NCI-H187 treated with DMSO at 0.1 percent for 48 hours (cell line): ENCODE measurements at places on chromosomes 6 and 20.
A peak's percentile ranks its signal among the peaks of the same experiment; 100 is the strongest.

GRCh38 chr20:5044075-5044620 is 42.8 kb upstream of the SLC23A2 start:
- no peak for DNase-seq

DNA sequence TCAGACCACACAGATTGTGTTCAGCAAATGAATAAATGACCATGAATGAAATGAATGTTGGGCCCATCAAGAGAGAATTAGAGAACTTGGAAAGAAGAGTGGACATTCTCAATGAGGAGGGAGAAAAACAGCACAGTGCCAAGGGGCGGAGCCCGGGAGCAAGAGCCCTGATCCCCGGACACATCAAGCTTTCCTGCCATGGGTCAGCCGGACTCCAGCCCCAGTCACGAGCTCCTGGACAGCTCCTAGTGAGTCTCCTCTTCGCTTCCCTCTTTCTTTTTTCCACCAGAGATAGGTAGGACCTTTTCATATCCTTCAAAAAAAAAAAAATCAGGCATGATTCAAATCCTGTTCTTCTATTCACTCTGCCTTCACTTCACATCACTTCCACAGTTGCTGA is 274.2 kb downstream of the NRN1 start:
- DNase-seq: no peak

DNA sequence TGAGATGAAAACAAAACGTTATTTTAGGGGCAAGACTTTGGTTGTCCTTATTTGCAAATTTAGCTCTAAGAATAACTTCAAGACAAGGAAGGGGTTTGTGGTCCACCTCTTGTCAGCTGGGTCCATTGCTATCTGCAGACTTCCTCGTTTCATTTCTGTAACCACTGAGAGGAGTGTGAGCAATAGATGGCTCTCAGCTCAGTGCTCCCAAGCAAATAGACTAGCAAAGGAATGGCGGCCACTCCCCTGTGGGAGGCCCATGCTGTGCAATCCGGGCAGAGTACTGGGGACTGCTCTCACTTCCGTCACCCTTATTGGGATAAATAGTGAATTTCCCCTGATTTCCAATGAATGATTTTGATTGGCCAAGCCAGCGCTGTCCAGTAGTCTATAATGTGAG is 176.6 kb downstream of the ZDHHC14 start:
- no peak for DNase-seq

- DNase-seq: no peak
Measured at GRCh38 chr20:50304923-50305635, 114.4 kb downstream of the CEBPB start.

DNA sequence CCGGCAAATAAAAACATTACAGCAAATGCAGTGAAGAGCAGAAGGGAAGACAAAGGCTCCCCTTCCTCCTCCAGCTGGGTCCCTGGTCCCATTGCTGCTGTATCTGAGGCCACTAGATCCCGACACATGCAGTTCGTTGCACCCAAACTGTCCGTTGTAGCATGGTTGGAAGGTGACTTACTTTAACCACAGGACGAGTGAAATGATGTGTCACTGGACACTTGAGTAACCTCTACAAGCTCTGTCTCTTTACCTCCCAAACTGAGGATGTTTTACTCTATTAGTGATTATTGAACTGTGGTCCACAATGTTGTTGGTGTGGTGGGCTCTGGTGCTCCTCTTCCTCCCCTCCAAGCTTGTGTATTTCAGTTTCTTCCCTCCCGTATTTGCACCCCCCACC is 46.2 kb upstream of the ARMH2 start:
- no peak for DNase-seq

- no peak for DNase-seq
Measured at GRCh38 chr6:78253618-78254017, 600.8 kb downstream of the MEI4 start.

DNA sequence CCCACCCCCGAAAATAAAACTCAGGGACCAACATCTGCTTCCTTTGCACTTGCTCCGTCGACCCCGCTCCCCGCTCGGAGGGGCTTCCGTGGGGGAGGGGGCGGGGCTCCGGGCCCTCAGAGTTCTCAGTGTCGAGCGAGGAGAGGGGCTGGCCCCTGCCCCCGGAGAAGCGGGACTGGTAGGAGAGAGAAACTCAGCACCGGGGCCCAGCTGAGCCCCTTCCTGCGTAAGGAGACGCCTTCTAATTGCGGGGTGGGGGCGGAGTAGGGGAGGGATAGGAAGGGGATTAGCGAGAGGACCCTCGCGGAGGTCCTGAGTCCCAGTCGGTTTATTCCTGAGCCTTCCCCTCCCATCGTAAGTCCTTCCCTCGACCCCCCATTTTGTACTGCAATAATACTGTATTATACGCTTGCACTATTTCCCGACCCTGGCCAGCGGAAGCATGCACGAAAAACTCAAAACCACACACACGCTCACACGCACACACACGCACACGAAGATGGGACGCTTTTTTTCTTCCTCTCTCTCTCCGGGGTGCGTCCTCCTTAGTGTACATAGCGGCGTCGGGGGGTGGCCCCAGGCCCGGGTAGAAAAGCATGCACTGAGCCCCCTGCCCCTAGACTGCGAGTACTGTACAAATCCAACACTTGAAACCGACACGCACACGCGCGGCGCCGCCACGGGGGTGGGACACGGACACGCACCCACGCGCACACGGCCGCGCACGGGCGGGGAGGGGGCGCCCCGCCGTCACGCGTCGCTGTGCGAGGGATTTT is 22.1 kb upstream of the SLC22A7 start:
- DNase-seq: no peak

GRCh38 chr6:26105842-26106241 is 18.6 kb downstream of the HFE start:
- no peak for DNase-seq

GRCh38 chr6:42268016-42268834 is 50.6 kb upstream of the MRPS10 start:
- DNase-seq: no peak

DNA sequence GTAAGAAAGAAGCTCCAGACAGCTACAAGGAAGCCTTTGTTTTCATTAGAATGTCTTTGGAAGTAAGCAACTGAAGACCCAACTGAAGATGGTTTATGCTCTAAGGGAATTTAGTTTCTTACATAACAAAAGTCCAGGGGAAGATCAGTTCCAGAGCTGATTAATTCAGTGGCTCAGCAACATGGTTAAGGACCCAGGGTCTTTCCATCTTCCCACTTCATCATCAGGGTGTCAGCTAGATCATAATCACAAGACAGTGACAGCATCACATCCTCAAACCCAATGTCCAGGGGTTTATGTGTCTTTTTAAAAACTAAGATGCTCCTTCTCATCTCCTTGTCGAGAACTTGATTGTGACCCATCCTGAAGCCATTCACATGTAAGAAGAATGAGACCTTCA is 119.7 kb upstream of the PRDM1 start:
- DNase-seq: no peak

DNA sequence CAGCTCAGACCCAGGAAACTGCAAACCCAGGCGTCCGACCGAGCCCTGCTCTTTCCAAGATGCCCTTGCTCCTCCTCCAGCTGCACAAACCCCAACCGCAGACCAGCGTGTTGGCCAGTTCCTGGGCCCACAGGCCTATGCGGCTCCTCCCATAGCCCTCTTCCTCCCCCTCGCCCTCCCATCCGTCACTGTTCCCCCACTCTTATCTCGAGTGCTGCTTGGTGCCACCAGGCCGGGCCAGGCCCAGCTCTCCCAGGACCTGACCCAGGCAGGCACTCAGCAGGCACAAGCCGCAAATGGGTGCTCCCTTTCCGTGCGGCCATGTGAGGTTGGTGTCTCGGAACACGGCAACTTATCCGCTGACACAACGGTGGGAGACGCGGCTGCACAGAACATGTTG is 28.6 kb downstream of the ADRM1 start:
- DNase-seq: no peak

GRCh38 chr6:148599967-148600426 is 146.8 kb upstream of the UST start:
- DNase-seq: no peak

- no peak for DNase-seq
Measured at GRCh38 chr6:3291987-3292386, 33.2 kb downstream of the PSMG4 start.

GRCh38 chr6:117264692-117265409 is 507 bp upstream of the VGLL2 start:
- DNase-seq: no peak

GRCh38 chr6:136604328-136604825 is 54.2 kb upstream of the MAP7 start:
- DNase-seq: no peak

DNA sequence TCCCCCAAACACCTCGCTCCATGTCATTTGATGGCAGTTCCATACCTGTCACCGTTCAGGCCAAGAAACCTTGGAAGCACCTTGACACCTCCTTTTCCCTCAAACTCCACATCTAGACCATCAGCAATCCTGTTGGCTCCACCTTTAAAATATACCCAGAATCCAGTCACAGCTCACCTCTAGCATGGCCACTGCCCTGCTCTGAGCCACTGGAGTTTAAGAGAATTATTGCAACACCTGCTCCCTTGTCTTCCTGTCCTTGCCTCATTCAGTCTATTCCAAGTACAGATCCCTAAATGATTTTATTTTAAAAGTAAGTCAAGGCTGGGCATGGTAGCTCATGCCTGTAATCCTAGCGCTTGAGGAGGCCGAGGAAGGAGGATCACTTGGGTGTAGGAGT is 11.6 kb upstream of the TRIB3 start:
- DNase-seq: no peak

- no peak for DNase-seq
Measured at GRCh38 chr6:169701311-169701953, 397 bp downstream of the WDR27 start.

DNA sequence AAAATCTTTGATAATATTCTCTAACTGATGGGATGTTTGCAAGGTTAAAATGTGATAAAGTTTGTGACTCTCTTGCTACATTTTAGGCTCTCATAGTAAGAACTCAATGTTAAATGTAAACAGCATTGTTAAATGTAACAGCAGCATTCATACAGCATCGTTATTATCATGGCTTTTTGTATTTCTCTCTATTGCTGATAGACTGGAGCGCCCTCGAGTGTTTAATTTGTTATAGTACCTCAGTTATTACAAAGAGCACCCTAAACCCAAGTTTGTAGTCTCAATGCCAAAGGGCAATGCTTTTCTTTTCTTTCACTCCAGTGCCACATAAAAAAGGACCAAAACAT is 14.9 kb upstream of the TTPAL start:
- DNase-seq: no peak

GRCh38 chr20:16926626-16927430 is 178.7 kb downstream of the OTOR start:
- no peak for DNase-seq

DNA sequence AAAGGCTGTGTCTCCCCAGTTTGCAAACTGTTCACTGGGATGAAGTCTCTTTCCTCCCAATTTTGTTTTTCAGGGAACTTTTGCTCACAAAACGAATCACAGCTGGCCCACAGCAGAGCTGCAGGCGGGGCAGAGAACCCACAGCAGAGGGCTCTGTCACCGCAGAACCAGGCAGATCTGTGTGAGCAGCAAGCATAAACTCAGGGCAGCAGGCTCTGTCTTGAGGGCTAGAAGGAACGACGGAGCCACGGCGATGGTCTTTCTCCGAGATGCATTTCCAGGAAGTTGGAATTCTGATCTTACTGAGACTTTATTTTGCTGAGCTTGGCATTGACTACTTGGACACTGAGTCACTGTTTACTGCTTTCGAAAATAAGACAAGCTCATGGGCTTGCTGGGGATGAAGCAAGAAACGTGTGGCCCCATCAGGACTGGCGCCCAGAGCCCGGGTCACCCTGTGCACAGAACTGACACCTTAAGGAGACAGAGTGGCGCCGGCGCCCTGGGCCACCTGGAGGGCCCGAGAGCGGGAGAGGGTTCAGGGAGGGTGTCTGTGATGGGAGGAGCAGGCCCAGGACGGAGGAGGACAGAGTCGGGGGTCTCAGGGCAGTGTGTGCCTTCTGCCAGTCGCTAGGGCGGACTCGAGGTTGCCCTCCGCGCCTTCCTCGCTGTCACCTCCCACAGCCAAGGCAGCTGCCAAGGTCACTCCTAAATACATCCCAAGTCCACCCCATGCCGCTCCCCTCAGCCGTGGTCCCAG is 106.3 kb upstream of the NXT1 start:
- DNase-seq: no peak

GRCh38 chr6:68633972-68634725 is 933 bp upstream of the ADGRB3 start:
- no peak for DNase-seq

- no peak for DNase-seq
Measured at GRCh38 chr20:25467441-25467840, 60.0 kb downstream of the GINS1 start.

GRCh38 chr6:83847179-83847578 is 6.0 kb upstream of the RIPPLY2 start:
- DNase-seq: no peak

GRCh38 chr6:45480752-45481415 is 103.2 kb upstream of the SUPT3H start:
- no peak for DNase-seq

- no peak for DNase-seq
Measured at GRCh38 chr20:38270869-38271605, 10.5 kb upstream of the KIAA1755 start.

DNA sequence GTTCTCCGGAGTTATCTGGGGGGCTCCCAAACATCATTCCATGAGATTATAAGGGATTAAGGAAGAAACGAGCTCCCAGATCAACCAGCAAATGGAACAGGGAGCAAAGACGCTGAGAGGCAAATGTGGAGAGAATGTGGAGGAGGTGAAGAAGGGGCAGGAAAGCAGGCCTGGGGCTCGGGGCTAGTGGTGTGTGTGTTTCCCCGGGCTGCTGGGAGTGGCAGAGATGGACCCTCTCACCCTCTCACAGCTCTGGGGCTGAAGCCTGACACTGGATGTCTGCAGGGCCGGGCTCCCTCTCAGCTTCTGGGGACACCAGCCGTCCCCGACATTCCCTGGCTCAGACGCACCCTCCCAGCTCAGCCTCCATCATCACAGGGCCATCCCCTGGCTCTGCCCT is 212.6 kb downstream of the THBS2 start:
- DNase-seq: no peak

DNA sequence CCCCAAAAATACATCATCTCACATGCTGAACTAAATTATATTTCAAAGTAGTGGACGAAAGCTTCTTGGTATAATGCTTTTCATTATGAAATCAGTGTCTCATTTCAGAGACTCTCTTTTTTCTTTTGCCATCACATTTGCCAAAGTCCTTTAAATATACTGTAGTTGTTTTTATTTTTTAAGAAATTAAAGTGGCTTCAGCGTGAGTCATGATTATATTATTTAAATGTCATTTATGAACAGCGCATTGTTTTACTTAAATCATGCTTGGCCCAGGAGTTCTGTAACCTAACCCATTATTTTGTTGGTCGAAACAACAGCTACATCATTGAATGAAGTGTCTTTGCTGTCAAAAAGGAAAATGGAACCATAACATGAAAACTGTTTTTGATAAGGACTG is 100.9 kb downstream of the CD109 start:
- no peak for DNase-seq

GRCh38 chr20:53707371-53708055 is 113.9 kb upstream of the ZNF217 start:
- DNase-seq: no peak

DNA sequence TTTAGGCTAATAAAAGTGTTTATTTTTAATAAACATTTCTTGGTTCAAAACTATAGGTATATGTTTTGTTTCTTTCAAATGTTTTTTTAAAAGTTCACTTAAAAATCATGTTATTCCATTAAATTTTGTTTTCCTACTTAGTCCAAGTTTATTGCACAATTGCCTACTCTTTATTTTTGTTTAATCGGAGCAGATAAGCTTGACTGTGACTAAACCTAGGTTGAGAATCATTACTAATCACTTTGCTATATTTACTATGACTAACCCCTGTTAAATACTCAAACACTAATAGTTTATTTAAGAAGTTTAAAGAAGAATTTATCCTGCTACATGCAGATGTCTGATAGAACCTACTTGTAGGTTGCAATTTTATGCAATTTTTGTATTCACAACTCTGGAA is 18.8 kb downstream of the MAP3K4 start:
- no peak for DNase-seq

- DNase-seq: peak; percentile 28
Measured at GRCh38 chr20:38633577-38634093, 32.0 kb downstream of the ARHGAP40 start.
